Activated CD8-positive, alpha-beta memory T cell treated with anti-CD3 and anti-CD28 coated beads for 4 hours (primary cell): ENCODE measurements at places on chromosomes 2 and 18.

DNA sequence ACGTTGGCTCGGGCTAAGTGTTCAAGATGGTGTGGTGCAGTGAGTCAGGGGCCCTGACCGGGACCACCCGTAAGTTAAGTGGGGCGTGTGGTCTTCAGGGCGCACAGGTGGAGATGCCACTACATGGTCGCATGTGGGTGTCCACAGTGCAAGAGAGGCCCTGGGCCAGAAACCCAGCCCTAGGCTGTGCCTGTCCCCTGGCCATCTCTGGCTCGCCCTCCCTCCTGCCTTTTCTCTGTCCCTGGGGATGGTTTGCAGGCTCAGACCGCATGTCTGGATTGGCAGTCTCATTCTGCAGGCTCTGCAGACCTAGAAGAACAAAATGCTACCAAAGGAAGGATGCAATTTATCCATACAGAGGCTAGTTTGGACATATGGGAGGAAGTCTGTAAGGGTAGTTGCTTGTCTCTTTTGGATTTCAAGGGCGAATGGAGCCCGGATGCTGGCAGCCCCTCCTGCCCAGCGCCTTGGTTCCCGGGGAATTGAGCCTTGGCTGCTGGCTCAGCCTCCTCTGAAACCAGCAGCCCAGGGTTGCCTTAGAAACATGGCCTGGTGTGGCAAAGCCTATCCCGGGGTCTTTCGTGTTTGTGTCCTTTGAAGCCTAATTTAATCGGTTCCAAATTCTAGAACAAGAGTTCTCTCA is 417.5 kb upstream of the HS6ST1 start:
- DNase-seq: no peak

- DNase-seq: no peak
Observed at GRCh38 chr2:240947607-240948006, 41.5 kb downstream of the CROCC2 start.

DNA sequence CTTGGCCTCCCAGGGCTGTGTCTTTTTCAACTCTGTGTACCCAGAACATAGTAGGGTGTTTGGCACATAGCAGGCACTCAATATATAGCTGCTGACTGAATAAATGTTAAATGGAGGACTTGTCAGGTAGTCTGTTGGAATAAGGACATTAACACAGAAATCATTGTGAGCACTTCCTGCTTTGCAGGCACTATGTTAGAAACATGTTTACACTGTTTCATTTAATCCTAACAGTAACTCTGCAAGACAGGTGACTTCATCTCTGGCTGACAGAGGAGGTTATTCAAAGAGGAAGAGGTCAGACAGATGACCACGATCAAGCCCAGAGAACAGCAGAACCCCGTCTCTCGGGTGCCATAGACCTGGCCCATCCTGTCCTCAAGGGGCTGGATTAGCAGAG is 28.0 kb upstream of the PIEZO2 start:
- DNase-seq: no peak

DNA sequence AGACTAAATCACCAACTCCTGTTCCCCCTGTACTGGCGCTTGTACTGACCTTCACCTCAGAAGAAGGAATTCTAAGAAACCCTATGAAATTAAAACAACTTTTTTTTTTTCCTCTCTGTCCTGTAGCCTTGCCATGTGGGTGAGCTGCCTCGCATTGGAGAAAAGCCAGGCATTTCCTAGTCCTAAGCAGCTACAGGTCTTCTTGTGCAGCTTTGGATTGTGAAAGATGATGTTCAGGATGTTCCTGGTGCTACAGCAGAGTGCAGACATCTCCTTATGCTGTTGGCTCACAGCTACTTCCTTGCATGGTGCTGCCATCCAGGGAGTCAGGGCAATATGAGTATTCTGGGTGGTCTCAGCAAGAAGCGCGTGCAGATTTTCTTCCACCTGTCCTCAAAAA is 11.9 kb downstream of the PIK3C3 start:
- no peak for DNase-seq

DNA sequence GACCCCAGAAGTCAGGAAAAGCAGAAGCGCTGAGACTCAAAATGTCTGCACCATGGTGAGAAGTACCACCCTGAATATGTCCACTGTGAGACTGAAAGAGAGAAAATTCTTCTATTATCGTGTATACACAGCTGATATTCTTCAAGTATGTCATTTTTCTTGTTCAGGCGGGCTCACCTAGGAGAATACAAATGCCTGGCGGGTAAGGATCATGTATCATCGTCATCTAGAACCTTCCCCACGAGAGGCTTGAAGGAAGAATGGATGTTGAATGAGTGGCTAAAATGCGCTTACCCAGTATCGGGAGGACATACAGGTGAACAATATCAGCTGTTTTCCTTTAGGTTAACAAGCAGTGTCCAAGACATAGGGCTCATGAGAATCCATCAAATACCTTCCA is 21.1 kb upstream of the ARL4C start:
- no peak for DNase-seq

DNA sequence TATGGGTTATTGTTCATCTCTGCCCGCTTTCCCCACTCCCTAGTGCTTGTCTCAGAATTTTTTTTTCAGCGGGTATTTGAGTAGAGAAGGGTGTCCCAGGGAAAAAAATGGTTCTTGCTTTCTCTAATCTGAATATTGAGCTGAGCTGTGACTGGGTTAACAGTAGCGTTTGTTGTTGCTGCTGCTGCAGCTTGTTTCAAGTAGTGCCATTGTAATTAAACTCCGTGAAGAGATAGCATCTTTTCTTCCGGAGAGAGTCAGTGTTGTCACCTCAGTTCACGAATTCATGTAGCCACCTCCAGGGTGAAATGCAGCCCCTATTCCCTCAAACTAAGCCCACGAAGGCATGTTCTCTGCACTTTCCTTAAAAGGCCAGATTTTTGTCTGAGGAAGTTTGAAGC is 1.5 kb upstream of the AAK1 start:
- DNase-seq: no peak

DNA sequence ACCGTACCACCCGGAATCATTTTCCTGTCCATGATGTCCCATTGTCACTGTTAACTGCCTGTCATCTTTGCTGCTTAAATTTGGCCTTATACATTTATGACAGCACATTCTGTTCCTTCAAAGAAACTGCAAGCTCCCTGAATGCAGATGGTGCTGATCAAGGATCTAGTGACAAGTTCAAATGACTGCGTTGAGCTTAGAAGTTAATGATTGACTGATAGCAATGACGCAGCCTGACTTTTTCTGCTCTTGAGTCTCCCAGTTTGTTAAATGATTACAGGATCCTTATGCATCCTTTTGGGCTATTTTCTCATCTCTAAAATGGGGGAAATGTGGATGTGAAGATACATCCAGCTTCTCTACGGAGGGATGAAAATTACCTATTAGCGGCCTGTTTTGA is 159.0 kb downstream of the DCC start:
- DNase-seq: no peak

DNA sequence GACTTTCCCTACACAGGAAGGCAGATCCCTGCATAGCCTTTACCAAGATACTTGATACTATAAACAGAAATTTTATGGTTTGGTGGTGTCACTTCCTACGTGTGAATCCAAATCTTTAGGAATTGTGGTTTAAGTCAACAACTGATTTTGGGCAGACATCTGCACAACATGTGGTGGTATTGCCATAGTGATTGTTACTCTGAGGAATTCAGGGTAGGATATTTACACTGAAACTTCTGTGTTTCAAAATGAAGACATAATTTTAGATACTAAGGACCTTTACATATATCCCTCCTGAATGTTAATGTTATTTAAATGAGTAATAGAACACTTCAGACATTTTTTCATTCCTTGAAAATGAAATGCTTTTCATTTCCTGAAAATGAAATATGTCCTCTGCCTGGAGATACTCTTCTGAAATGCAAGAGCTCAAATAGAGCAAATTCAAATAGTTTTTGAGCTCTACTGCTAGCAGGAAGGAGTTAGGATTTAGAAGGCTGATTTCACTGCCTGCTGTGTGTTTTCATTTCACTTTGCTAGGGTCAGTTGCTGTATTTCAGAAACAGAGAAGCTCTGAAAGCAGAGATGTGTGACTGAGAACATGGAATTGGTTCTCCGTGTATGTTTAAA is 77.2 kb downstream of the MDH1 start:
- DNase-seq: no peak
